ACHN (cell line): ENCODE measurements at places on chromosomes 2 and 18.
A peak's percentile ranks its signal among the peaks of the same experiment; 100 is the strongest.

DNA sequence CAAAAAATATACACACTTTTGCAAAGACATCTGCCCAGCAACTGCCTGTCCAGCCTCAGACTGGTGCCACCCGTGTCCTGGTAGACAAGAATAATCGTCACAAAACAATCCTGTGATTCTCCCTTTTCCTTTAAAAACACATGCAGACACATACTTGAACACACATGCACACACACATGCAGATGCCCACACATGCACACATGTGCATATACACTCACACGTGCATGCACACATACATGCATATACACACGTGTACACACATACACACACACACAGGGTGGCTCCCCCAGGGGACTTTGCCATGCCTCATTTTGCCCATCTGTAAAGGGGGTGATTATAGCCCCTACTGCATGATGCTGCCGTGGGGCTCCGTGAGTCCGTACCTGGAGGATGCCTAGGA is 24.9 kb upstream of the ALPP start:
- DNase-seq = no peak

DNA sequence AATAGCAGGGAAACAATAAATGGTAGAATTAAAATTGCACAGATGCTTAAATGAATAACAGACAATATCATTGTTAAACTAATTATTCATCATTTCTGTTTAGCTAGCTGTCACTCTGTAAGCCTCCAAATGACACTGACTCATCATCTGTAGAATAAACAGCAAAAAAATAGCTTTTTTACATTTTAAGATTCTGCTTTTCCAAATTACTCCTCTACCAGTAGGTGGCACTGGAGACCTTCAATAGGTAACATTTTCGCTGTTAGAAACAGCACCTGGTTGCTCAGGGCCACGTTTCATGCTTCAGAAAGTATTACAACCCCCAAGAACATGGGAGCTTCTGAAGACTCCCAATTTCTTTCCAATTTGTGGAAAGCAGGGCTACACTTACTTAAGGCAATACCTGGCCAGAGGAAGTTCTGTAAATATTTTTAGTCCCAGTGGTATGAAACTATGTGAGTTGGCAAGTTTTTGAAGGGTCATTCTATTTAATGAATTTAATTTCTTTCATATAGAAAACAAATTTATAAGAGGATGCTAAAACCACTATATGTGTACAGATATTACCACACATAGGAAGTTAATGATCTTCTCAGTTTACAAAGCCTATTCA is 45.4 kb downstream of the TTN start:
- peak; percentile 55 for DNase-seq

- DNase-seq = no peak
Measured at GRCh38 chr2:202815548-202816360, 55.8 kb downstream of the ICA1L start.

DNA sequence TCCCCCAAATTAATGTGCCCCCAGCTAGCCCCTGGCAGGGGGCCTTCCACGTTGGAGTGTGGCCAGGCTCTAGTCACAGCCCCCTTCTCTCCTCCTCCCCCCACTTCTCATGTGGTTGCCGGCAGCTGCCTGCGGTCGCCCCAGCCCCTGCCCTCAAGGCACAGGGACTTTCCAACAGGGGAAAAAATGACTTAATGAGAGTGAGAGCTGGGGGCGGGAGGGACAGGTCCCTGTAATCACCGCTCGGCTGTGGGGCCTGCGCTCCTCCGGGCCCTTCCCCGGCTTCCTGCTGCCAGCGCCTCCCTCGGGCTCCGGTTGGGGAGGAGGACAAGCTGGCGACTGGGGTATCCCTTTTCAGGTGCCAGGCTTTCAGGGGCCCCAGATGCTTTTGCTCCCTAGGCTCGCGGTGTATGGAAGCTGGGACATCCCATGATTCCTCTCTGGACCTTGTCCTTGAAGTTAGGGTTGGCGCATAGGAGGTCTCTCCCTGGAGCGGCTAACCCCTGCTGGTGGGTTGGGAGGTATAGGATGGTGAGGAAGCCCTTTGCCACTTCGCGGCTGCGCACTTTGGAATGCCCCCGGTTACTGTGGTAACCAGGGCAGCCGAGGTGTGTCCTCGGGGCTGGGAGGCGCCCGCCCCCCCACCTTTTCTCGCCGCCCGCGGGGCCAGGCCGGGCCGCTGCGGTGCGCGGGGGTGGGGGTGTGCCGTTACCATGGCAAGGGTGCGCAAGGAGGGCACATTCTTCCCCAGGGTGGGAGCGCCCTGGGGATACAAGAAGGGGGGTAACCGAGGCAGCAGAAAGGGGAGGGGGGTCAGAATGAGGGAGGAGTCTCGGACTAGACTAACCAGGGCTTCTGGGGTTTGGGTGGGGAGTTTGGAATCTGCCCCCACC is 16.1 kb downstream of the WNT10A start:
- peak; percentile 69 for DNase-seq

- DNase-seq = no peak
Measured at GRCh38 chr2:200403814-200404213, 97.3 kb downstream of the SPATS2L start.

DNA sequence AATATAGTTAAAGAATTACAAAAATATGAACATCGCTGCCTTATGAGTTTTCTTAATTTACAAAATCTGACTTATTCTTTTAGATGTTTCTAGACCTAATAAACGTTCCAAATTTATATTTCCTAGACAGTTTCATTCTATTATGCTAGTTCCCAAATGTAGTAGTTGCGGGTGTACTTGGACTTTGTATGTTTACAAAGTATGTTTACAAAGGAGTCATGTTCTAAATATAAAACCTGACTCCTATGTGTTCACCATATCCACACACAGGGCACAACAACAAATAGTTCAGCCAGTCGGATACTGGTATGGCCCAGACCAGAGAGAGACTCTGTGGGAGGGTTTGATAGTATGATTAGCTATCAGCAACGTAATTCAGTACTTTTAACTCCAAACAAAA is 230.7 kb downstream of the KCNH7 start:
- no peak for DNase-seq

DNA sequence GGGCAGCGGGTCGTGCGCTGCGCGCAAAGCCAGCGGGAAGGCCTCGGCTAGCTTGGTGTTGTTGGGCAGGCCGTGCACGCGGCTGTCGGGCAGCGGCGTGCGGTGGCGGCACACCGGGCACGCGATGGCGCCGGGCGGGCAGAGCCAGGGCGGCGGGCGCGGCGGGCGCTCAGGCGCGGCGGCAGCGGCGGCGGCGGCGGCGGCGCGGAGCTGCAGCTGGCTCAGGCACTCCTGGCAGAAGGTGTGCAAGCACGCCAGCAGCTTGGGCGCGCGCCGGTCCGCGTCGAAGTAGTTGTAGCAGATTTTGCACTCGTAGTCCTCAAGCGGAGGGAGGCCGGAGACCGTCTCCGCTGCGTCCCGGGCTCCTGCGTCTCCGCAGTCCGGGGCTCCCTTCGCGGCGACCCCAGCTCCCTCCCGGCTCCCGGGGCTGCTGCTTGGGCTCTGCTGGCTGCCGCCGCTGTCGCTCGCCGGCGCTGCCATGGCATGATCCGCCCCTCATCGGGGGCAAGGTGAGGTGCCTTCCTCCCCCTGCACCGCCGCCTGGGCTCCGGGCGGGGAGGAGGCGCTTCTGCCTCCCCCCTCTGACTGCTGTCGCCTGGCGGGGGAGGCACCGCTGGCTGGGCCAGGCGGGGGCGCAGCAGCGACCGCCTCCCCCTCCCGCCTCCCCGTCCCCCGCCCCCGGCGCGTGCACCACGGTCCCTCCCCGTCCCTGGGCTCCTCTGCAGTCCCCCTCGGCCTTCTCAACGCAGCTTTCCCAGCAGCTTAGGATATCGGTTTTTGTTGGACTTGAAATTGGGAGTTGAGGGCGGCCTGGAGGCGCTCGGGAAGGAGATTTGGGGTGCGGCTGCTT is 21.0 kb upstream of the PAX3 start:
- peak; percentile 31 for DNase-seq
